Fibroblast of mammary gland (primary cell): ENCODE measurements at places on chromosomes 16 and 17.

DNA sequence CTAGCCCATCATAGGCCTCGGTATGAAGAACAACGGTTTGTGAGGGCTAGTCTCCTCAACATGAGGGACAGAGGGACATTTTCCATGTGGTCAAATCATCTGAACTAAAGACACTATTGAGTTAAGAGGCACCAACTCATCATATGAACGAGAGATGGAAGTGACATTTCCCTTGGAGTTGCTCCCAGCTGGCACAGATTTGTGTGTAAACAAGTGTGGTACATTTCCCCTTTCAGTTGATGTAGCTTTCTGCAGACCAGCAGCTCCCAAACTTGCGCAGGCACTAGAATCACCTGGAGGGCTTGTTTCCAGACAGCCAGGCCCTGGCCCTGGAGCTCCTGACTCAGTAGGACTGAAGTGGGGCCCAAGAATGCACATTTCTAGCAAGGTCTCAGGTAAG lies 205.5 kb downstream of the PARN start:
- no peak for DNase-seq

DNA sequence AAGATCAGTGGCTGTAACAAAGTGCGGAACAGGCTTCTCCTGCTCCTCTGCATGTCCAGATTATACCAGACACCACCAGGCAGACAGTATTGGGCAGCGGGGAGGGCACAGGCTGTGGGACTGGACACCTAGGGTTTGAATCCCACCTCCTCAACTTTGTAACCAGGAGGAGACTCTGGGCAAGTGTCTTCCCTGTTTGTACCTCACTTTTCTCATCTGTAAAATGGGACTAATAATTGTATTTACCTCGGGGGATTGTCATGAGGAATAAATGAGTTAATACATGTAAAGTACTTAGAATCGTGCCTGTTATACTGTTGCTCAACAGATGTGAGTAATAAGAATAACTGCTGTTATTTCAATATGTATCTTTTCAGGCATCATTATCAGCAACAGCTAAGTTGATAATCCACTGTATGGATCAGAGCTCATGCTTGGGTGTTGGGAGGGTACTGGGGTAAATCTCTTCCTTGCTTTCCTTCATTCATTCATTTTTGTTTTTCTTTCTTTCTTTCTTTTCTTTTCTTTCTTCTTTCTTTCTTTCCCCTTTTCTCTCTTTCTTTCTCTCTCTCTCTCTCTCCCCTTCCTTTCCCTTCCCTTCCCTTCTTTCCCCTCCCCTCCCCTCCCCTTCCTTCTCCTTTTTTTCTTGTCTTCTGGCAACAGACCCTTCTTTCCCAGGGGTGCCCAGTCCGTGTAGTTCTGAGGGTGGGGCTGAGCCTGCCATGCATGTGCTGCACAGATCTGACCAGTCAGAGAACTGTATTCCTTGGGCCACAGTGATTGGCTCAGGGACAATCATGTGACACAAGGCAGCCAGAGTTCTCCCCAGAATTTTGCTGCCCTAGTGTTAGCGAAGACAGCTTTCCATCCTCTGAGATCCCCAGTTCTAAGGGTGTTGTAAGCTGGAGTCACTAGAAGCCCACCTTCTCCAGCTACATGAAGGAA lies 25.3 kb upstream of the BRD7 start:
- DNase-seq, result peak; percentile 6

DNA sequence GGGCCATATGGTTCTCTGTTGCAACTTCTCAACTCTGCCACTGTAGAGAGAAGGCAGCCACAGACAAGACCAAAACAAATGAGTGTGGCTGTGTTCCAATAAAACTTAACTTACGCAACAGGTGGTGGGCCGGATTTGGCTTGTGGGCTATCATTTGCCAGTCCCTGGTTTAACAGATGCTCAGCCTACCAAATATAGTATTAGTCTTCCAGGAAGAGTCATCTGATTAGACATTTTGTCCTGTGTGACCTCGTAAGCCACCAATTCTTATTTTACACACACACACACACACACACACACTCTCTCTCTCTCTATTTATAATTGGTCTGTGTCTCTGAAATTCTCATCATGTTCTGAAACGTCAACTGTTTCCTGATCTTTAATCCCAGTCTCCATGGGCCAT lies 245.9 kb downstream of the XYLT1 start:
- peak; percentile 94 for DNase-seq

- no peak for DNase-seq
These were observed 75.2 kb downstream of the N4BP1 start for GRCh38 chr16:48534601-48535340.

DNA sequence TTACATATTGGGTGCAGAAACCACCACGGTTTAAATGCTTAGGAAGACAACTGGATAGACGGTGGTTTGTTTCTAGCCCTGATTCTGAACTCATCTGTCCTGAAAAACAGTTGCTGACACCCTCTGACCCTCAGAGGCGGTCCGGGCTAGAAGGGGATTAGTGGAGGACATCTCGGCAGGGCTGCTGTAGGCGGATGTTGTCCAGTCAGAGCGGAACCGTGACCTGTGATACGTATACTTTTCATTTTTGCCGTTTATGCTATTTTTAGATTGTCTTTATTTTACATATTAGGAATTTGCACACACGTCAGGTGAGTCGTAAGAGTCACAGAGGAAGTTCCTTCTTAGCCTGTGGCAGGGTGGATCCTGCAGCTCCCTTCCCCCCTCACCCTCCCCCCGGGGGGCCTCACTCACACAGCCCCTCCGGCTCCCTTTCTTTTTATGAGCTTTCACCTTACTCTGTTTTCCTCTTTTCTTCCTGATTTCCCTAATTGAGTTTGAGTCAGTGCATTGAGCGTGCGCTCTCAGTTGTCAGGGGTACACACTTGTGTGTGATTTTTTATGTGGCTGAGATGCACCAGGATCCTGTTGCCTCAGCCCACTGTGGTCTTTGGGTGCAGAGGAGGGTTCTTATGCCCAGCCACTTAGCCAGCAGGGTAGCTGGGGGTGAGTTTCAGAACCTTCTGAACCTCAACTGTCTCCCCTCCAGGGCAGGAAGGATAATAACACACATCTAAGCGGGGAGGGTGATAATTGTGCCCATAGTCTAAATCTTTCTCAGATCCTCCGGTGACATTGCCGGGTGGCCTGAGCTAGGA lies 211.1 kb upstream of the CHMP6 start:
- peak; percentile 77 for DNase-seq

GRCh38 chr16:23072084-23072599 lies 77.1 kb downstream of the USP31 start:
- DNase-seq, result peak; percentile 82

GRCh38 chr17:48159232-48159631 lies 51.7 kb downstream of the SNX11 start:
- DNase-seq, result no peak

DNA sequence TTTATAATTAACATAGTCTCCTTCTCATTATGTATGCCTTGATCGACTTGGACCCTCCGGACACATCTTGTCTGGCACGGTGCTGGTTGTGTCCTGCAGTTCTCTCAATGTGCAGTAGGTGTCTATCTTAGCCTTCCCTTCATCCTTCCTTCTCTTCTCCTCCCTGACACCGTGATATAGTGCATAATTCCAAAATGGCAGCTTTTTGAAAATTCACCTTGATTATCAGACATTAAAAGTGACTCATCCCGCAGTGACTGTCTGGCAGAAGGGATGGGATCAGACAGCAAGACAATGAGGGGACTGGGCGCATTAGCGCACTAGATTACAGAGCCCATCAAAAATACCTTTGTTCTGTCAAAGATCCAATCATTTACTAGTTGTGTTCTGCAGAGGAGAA lies 70.0 kb upstream of the PMFBP1 start:
- DNase-seq, result peak; percentile 72

- DNase-seq, result no peak
These were observed 44.5 kb upstream of the SMPD3 start for GRCh38 chr16:68492543-68493411.

GRCh38 chr16:55357241-55357640 lies 33.2 kb downstream of the IRX6 start:
- DNase-seq, result no peak

GRCh38 chr17:50692448-50693035 lies 15.2 kb downstream of the ANKRD40 start:
- no peak for DNase-seq

GRCh38 chr17:9987779-9988585 lies 82.9 kb upstream of the RCVRN start:
- peak; percentile 42 for DNase-seq

GRCh38 chr17:44587339-44587738 lies 30.1 kb downstream of the FZD2 start:
- DNase-seq, result peak; percentile 83

DNA sequence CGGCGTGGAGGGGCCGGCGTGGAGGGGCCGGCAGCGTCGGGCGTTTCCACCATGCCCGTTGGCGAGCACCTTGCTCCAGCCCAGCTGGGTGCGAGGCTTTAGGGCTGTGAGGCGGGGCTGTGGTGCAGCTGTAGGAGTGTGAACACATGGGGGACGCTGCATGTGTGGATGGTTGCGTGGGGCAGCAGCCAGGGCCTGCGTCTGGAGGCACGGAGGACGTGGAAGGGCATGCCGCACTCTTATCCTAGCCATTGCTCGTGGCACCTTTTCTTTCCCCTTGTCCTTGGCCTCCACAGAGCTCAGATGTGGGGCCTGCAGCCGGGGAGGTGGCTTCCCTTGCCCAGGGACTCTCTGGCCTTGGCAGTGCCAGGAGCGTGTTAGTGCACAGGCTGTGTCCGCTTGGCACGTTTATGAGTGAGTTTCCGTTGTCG lies 47.8 kb downstream of the PDPK1 start:
- DNase-seq, result no peak

GRCh38 chr17:65109990-65110680 lies 27.0 kb upstream of the RGS9 start:
- no peak for DNase-seq

GRCh38 chr16:10123141-10123540 lies 59.1 kb downstream of the GRIN2A start:
- DNase-seq, result peak; percentile 20

GRCh38 chr17:7652388-7653356 lies 1.9 kb downstream of the ATP1B2 start:
- no peak for DNase-seq

DNA sequence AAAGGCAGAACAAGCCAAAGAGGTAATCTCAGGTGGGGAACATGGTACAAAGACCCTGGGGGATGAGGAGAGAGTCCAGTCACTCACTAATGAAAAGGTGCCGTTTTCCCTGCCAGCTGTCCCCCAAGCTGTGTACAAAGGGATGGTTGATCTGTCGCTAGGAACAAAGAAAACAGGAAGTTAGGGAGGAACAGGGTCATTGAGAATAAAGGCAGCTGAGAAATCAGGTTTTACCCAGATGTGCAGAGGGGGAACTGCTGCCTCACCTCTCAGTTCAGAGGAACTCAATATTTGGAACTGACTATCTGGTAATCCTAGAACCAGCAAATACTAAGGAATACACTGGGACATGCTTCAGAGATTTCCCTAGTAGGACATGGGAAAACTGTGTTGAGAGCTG lies 1.5 kb downstream of the RSKR start:
- DNase-seq, result no peak

GRCh38 chr16:19400711-19401110 lies 17.0 kb upstream of the TMC5 start:
- peak; percentile 5 for DNase-seq

DNA sequence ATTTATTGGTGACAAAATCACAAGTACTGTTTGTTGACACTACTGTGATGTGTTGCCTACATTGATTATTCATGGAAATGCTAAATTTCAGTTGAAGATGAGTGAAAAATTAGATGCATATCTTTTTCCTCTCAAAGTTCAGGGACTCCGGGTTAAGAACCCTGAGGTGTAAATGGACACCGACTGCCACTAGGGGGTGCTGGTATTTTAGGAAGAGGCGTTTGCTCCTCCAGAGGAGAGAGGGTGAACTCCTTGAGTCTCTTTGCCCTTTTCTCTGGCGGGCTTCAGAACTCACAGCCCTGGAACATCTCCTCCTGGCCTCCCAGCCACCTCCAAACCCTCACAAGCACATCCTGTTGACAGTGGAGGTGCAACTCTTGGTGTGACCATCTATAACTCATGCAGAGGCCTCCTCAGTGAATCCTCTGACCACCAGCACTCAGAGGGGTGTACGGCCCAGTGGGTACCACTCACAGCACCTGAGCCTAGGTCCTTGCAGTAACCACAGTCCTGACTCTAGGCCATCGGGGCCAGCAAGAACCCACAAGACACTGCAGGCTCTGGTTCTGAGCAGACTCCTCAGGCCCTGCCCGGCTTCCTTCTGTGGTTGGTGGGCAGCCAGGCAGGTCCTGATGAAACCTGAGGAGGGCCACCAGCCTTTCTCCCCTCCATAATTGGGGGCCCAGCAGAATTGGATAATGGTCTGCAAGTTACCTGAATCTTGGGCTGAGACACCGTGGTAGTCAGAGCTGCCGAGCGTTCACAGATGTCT lies 26.2 kb upstream of the PIK3R5 start:
- DNase-seq, result peak; percentile 66

- no peak for DNase-seq
These were observed 4.1 kb downstream of the HS3ST6 start for GRCh38 chr16:1914084-1914608.

GRCh38 chr16:73614131-73614530 lies 566.2 kb upstream of the ZFHX3 start:
- DNase-seq, result no peak

DNA sequence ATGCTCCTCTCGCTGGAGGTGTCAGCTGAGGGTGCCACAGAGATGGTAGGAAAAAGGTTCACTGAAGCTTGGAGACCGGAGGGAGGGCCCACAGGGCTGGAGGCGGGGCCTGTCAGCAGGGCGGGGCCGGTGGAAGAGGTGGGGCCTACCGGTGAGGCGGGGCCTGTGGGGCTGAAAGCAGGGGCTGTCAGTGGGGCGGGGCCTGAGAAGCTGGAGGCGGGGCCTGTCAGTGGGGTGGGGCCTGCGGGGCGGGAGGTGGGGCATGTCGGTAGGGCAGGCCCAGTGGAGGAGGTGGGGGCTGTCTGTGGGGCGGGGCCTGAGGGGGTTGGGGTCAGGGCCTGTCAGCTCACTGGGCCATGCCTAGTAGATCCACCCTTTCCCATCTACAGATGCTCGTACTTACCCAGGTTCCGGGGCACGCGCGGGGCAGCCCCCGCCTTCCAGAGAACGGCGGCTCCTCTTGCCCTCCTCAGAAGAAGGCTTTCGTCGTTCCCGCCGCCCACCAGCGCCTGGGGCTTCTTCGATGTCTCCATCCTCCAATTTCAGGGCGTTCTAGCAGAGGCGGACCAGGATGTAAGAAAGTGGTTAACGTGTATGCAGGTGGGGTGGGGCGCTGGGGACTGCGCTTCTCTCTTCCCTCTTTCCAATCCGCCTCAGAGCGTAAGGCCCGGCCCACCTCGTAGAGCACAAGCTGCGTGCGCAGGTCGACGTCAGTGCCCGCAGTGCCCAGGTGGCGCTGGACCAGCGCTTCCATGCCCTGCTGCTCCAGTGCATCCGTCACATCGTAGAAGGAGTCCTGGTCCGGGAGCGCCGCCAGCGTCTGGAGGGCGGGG lies 9.8 kb downstream of the TMEM208 start:
- DNase-seq, result peak; percentile 67

- no peak for DNase-seq
These were observed 608 bp upstream of the TRIM37 start for GRCh38 chr17:59107306-59107670.

GRCh38 chr16:86665319-86665675 lies 86.9 kb downstream of the FOXL1 start:
- DNase-seq, result peak; percentile 97
